ENCODE measurements at places on chromosomes 12 and 14.

- DNase-seq = no peak
Observed at GRCh38 chr12:88029093-88029665, at the start of gene C12orf50. C12orf50 (minus strand) TSS chr12:88029401; CDS start chr12:88026962, 2,439 bp downstream.

- DNase-seq = no peak
Observed at GRCh38 chr12:112848972-112849371, 57.4 kb downstream of the RPH3A start.

GRCh38 chr12:82027612-82028011, 268.5 kb upstream of the PPFIA2 start:
- no peak for DNase-seq

- no peak for DNase-seq
Observed at GRCh38 chr12:57758552-57759359, 3.9 kb downstream of the MARCHF9 start.

GRCh38 chr14:52834440-52834842, 43.0 kb upstream of the GNPNAT1 start:
- DNase-seq = no peak

DNA sequence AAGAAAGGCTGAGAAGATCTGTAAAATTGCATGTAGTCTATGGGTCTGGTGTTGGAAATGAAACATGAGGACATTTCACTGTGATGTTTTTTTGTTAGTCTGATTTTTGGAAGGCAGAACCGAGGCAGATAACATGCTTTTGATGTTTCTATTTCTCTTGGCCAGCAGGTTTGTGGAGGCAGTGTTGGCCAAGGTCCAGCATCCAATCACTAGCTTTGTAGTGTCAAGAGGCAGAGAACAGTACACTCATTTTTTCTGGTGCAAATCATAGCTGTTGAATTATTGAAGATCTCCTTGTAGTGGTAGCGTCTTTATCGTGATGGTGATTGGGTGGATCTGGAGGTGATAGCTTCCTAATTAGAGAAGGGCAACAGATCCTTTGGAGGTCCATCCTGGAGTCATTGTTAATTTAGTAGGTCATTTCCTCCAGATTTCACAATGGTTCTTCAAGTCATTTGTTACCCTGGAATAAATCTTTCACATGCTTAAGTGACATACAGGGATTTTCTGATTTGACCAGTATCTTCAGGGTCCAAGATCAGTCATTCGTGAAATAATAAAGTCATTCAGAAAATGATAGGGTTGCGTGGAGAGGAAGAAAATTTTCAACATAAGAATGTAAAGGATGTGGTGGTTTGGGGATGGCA, 252.4 kb upstream of the CPNE8 start:
- no peak for DNase-seq

DNA sequence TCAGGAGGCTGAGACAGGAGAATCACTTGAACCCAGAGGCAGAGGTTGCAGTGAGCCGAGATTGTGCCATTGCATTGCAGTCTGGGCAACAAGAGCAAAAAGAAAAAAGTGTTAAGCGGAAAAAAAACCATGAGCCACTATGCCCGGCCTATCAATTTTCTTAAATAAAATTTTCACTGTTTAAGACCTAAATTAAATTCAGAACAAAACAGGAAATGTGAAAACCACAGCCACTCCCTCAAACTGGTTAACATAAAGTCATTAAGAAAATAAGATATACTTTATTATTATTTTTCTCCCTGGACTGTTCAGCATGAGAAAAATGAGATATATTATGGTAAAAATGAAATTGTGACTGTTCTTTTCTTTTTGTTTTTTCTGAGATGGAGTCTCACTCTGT, 44.6 kb upstream of the GCH1 start:
- no peak for DNase-seq

DNA sequence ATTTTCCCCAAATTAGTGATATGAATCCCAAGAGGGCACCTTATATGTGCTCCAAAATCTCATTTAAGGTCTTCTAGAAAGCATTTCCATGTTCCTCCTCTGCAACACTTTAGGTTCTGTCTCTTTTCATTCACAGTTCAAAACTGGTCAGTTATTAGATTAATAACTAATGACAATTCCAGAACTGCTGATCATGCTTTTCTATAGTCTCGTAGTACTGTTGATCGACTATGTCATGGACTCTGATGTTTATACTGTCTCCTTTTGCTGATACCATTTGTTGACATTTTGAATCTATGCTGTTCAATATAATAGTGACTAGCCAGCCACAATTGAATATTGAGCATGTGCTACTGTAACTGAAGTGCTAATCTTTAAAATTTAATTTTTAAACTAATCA, 728.3 kb downstream of the LRFN5 start:
- no peak for DNase-seq

- no peak for DNase-seq
Observed at GRCh38 chr14:20177433-20177974, 13.2 kb upstream of the OR11G2 start.

- no peak for DNase-seq
Observed at GRCh38 chr14:92660571-92660970, 87.9 kb downstream of the LGMN start.

DNA sequence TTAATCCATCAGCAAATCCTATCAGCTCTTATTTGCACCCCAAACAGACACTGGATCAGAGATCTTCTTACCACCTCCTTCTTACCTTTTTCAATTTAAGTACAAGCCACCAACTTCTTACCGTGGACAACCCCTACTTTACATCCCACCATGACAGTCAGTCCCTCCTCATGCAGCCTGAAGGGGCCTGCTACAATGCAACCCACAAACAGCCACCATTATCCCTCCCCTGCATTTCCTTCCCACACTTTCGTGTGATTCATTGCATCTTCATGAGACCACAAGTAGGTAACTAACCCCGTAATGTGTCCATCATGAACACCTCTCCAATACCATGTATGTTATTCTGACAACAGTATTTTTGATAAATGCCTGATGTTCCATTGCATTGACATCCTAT, 108.6 kb downstream of the BCL11B start:
- no peak for DNase-seq

GRCh38 chr12:10194160-10194670, 15.4 kb downstream of the TMEM52B start:
- DNase-seq = no peak

DNA sequence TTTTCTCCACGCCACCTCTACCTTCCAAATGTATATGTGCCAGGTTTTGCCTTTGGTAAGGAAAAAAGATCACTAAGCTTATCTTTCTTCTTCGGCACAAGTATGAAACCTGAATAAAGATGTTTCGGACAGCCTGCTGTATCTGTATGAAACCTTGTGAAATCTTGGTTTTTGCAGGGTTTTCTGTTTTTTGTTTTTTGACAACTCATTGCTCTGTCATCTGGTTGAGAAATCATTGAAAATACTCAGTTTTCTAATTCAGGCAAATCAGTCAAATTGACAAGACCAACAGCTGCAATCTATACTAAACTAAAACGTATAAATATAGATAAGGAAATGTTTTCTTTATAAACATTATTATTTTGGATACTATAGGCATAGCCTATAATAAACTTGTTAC, 63.1 kb upstream of the FGD4 start:
- no peak for DNase-seq

DNA sequence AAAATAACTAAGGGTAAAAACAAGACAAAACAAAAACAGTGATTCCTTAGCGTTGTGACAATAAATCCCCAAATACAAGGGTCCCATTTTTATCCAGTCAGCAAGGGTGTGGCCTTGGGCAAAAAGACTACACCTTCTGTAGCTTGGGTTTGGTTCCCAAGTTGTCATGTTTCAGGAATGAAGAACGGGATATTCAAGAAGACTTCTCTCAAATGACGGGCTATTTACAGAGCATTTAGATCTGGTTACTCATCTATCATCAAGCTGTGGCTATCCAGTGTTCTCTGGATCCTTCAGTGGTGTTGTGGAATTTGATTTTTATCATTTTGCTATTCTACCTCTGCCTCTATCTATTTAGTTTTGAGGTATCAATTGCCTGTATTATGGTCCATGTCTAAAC, 219.7 kb downstream of the SLC25A21 start:
- no peak for DNase-seq

DNA sequence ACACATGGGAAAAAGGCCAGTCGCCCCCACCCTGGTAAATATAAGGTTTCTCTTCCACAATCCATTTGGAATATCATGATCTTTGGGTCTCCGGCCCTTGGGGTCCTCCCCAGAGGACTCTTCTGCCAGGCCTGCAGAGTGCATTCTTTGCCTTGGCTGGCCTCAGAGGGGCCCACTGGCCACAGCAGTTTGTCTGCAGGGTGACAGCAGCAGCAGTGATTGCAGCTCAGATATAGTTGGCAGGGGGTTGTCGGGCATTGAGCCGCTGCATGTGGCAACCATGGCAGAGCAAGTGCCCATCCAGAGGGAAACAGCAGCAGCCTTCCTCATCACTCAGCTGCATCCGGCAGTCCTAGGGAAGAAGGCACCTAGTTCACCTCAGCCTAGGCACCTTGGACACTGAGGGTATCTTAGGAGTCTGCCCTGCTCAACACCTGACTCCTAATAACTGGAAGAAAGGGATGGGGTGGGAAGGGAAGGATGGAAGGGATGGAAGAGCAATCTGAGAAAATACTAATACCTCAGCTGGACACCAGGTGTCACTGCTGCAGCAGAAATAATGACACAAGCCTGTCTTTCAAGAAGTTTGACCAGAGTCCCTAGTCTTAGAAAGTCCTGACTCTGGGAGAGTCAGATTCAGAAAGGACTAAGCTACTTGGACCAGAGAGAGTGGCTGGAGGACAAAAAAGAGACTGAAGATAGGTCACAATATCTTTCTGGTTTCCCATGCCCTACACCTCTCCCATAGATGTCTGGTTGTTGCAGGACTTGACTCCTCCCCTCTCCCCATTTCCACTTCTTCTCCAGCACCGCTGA, 8.9 kb downstream of the AJUBA start:
- DNase-seq = peak; percentile 42

GRCh38 chr12:12466157-12466556, 96.5 kb downstream of the DUSP16 start:
- DNase-seq = no peak

- no peak for DNase-seq
Observed at GRCh38 chr12:89571491-89572195, 45.8 kb upstream of the POC1B start.

GRCh38 chr14:42624980-42625761, 1018.5 kb downstream of the LRFN5 start:
- no peak for DNase-seq

DNA sequence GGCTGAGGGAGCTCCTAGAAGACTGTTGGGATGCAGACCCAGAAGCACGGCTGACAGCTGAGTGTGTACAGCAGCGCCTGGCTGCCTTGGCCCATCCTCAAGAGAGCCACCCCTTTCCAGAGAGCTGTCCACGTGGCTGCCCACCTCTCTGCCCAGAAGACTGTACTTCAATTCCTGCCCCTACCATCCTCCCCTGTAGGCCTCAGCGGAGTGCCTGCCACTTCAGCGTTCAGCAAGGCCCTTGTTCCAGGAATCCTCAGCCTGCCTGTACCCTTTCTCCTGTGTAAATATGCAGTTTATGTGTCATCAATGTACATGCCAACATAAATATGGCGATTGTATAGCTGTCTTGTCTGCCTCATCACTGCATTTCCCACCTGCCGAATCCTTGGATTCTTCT, 7.5 kb downstream of the AMHR2 start:
- no peak for DNase-seq

DNA sequence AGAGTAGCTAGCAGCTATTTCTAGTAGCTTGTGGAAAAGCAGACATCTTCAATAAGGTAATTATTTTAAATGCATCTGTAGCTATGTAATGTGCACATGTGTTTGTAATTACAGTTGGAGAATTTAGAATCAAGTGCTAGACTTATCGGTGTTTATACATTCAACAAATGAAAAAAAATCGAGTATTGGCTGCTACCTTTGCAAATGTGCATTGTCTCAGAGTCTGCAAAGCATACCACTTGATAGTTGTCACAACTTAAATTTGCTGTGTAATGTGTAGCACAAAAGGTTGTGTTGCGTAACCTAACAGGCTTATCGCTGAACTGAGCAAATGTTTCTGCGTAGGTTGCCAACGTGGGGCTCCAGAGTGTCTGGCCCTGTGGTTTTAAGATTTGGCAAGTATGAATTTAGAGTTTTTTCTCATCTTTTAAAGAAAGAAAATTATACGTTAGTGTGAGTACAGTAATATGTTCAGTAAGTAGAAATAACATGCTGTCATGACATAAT, 44.3 kb downstream of the TMTC2 start:
- DNase-seq = no peak

- DNase-seq = no peak
Observed at GRCh38 chr14:62347562-62348011, 585.4 kb downstream of the SNAPC1 start.

DNA sequence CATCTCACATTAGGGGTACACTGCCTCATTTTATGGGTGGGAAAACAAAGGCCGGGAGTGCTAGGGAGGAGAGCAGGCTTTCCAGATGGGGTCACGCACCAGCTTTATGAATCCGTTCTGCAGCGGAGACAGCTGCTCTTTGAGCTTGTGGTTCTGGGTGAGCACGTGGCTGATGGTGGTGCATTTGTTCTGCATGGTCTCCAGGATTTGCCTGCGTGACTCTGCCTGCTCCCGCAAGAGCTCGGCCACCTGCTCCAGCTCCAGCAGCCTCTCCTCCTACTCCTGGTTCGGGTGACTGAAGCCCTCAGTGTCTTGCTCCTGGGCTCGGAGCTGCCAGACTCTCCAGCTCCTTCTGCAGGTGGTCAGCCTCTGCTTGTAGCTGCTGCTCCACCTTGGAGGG, 23.6 kb upstream of the BLTP3B start:
- no peak for DNase-seq

DNA sequence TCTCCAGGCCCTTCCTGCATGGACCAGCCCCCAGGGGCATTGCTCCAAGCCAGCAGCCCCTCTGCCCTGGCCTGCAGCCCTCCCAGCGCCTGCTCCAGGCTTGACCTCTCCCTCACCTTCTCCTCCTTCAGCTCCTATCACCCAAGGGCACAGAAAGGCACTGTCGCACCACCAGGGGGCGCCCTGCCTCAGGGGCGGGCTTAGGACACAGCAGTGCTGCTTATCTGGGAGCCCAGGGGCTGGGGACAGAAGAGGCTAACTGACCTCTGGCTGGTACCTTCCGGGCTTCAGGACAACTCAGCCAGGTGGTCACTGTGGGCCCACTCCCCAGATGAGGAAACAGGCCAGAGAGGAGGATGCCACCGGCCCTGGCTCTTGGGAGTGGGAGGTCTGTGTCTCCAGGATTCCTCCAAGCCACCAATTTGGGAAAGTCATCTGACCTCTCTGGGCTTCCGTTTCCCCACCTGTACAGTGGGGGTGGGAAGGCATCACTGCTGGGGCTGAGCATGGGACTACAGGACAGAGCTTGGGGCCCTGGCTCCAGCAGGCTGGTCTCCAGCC, 25.3 kb upstream of the GPR132 start:
- DNase-seq = peak; percentile 47

DNA sequence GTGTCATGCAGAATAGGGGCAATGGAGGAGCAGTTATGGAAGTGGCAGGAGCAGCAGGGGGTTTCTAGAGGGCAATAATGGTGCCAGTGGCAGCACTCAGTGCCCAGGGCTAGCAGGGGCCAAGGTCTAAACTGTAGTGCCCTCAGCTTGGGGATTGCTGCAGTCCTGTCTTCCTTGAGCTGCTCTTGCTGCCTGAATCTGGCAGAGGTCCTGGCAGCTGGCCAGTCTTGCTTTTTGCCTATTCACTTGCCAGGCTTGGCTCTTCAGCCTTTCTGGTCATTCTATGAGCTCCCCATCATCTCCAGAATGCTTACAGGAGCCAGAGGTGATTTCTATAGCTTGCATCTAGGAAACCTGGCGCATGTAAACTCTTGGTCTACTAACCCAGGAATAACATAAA, 72.0 kb downstream of the SUDS3 start:
- no peak for DNase-seq

- no peak for DNase-seq
Observed at GRCh38 chr12:45260104-45260815, 44.4 kb downstream of the ANO6 start.

- no peak for DNase-seq
Observed at GRCh38 chr14:97198813-97199212, 401.6 kb downstream of the VRK1 start.
